ENCODE measurements at places on chromosomes 3 and 15.

DNA sequence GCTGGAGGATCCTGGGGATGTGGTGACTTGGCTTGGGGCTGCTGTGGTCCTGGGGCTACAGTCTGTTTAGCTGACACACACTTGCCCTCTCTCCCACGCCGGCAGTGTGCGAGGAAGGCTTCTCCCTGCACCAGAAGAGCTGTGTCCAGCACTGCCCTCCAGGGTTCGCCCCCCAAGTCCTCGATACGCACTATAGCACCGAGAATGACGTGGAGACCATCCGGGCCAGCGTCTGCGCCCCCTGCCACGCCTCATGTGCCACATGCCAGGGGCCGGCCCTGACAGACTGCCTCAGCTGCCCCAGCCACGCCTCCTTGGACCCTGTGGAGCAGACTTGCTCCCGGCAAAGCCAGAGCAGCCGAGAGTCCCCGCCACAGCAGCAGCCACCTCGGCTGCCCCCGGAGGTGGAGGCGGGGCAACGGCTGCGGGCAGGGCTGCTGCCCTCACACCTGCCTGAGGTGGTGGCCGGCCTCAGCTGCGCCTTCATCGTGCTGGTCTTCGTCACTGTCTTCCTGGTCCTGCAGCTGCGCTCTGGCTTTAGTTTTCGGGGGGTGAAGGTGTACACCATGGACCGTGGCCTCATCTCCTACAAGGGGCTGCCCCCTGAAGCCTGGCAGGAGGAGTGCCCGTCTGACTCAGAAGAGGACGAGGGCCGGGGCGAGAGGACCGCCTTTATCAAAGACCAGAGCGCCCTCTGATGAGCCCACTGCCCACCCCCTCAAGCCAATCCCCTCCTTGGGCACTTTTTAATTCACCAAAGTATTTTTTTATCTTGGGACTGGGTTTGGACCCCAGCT lies 2.9 kb upstream of the FES start:
- no peak for DNase-seq

DNA sequence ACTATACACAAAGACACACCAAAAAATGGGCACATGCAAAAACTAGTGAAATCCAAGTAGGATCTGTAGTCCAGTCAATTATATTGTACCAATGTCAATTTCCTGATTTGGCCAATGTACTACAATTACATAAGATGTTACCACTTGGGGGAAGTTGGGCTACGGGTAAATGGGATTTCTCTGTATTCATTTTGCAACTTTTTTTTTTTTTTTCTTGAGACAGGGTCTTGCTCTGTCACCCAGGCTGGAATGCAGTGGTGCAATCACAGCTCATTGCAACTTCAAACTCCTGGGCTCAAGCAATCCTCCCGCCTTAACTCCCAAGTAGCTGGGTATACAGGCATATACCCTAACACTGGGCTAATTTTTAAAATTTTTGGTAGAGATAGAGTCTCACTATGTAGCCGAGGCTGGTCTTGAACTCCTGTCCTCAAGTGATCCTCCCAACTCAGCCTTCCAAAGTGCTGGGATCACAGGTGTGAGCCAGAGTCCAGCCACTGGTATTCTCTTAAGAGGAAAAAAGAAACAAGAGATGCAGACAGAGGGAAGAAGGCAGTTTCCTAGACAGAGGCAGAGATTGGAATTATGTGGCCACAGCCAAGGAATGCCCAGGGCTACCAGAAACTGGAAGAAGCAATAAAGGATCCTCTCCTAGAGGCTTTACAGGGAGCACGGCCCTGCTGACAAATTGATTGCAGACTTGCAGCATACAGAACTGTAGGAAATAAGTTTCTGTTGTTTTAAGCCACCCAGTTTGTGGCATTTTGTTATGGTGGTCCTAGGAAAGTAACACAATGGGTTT lies 33.3 kb downstream of the TFDP2 start:
- no peak for DNase-seq

DNA sequence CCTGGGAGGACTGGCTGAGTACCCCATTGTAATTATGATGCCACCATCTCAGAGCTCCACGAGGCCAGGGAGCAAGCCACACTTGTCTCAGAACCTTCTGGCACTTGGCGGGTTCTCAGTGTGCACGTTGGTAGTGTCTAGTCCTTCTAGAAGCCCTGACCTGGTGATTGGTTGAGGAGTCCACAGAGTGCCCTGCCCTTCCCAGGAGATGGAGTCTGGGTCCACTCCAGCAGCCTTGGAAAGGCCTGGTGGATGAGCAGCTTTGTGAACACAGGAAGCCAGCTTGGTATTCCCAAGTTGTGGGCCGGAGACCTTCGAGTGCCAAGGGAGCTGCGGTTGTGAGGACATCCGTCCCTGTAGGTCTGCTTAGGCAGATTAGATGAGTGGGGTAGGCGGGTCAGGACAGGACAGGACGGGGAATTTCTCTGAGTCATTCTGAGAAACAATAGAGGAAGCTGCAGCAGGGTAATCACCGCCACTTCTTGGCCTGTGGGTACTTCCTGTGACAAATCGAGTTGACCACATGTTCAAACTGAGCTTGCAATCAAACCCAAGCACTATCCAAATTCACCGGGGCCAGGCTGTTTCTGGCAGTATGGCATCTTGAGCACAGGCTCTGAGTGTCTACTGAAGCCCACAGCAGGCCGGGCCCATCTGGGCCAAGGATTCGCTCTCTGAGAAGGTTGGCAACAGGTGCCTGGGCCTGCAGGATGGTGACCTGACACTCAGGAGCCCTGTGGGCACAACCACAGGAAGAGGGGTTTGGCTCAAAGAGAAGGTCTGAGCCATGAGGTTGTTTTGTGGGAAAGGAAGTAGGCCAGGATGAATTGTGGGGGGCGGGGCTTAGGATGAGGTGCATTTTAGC lies 71.5 kb upstream of the PLXNA1 start:
- DNase-seq, result no peak

DNA sequence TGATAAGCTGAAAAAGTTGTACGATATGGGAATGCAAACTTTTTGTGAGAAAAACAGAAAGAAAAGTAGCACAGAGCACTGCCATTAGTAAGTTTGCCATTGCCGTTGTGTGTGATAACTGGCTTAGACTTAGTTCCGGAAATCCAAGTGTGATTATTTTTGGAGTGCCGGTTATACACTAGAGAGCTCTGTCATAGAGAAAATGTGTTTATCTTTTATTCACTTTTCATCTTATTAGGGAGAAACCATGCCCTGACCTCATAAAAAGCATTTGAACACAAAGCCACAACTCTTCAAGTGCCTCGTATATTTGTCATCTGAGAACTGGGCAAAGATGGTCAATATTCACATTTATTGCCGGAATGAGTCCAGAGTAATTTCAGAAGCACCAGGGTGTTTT lies 36.1 kb downstream of the CTDSPL start:
- DNase-seq, result no peak

GRCh38 chr3:55042591-55042990 lies 114.7 kb upstream of the LRTM1 start:
- no peak for DNase-seq

DNA sequence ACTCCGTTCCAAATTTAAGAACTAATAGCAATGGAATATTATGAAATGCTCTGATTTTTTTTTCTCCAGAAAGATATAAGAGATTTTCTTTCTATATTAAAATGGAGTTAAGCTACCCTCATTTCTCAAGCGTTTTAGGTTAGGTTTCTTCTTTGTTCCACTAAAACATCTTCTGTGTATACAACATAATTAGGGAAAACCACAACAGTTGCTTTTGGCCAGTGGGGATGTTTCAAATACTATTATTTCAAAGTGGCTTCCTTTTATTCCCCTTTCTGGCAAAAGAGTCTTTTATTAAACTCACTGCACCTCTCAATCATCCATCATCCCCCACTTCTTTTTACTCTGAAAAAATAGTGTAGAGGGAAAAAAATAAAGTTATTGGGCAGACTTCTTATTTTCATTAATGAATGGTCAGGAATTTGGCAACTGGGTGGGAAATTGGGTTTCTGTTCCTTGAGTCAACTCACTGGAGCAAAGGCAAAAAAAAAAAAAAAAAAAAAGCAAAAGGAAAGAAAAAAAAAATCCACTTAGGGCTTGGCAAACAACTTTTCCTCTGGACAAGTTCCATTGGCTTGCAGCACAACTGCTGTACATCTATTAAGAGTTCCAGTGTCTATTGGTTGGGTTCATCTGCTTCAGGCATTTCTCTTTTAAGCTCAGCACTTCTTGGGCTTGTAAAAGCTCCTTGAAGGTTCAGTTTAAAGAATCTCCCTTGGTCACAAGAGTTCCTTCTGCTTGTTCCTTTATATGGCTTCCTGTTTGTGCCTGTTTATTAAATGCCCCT lies 963.4 kb downstream of the ROBO1 start:
- DNase-seq, result no peak

DNA sequence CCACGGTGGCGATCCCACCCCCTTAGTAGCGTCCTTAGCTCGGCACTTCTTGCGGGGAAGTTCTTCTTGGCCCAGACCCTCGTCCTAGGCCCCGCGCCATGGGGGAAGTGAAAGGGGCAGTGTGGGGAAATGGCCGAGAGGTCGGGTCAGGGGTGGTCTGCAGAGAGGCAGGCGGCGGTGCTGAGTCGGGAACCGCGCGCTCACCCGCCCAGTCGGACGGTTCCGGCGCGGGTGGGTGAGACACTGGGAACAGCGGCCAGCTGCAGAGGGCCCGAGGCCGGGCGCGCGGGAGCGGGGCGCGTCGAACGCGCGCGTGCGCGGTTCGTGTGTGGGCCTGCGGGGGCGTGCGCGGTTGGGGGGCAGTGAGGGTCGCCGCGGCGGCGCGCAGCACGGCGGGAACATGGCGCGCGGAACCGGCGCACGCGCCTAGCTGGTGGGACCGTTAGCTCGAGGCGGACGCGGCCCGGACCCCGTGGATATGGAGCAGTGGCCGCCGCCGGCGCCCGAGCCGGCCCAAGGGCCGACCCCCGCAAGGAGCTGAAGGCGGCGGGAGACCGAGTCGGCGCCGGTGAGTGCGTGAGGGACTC lies 246.9 kb downstream of the GOLGA6L6 start:
- DNase-seq, result no peak

- DNase-seq, result no peak
These were observed 213.9 kb downstream of the OCA2 start for GRCh38 chr15:27885201-27885600.

DNA sequence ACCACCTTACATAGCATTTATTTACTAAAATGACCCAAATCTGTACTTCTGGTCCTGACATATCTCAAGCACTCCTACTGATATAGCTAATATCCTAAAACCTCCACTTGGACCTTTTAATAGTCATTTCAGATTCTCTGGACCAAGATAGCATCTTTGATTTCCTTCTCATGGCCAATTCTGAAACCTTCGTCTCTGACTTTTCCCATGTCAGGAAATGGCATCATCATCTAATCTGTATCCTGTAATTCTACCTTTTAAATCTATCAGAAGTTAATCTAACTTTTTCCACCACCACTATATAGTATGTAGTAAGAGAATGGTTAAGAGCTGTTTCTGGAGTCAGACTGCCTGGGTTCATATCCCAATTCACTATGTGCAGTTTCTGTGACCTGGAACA lies 16.2 kb downstream of the STX19 start:
- no peak for DNase-seq

- no peak for DNase-seq
These were observed 293.3 kb upstream of the THBS1 start for GRCh38 chr15:39287322-39288195.

DNA sequence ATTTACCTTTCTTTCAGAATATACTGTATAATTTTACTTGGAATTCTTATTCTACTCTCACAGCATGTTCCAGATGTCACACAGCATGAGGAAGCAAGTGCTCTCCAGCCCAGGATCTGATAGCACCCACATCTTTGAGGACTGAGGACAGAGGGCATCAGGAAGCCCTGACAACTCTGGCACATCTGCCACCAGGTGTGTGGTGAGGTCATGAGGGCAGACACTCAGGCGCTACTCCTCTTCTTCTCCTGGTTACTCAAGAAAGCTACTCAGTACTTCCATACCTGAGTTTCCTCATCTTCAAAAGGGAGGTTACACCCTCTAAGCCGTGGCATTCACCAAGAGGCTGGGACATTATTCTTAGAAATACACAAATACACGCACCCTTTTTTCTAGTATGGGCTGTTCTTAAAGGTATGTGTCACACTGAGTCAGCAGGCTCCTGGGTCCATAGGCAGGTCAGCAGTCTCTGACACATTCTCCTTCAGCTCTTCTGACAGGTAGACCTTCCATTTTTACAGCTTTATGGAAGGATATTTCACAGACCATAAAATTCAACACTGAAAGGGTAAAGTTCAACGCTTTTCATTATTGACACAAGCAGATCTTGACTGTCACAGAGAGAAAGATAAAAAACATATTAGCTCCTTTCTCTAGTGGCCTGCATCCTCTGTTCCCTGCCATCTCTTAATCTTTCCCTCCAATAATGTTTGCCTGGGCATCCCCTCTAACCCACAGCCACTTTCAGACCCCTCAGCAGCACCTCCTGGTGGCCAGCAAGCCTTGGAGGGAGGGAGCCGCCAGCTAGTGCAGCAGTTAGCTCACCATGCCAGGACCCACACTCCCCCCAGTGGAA lies 103.2 kb upstream of the TJP1 start:
- no peak for DNase-seq

- no peak for DNase-seq
These were observed 918.4 kb downstream of the NAALADL2 start for GRCh38 chr3:175777495-175777894.

DNA sequence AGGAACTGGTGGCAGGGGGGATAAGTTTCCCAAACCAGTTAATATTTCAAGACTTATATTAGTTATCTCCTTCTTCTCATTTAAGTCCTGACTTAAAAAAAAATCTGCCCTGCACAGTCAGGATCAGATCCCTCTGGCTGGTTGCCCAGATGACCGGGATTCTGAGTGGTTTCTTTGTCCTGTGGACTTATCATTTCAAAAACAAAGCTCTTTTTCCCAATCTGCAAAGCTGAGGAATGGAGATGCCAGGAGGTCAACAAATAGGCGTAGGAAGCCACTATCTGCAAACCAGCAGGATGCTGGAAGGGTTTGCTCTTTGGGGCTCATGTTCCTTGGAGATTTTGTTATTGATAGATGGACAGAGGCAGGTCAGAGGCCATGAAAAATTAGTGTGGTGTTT lies 5.8 kb downstream of the C3orf20 start:
- no peak for DNase-seq

GRCh38 chr15:69685512-69686452 lies 233.2 kb downstream of the RPLP1 start:
- DNase-seq, result no peak

DNA sequence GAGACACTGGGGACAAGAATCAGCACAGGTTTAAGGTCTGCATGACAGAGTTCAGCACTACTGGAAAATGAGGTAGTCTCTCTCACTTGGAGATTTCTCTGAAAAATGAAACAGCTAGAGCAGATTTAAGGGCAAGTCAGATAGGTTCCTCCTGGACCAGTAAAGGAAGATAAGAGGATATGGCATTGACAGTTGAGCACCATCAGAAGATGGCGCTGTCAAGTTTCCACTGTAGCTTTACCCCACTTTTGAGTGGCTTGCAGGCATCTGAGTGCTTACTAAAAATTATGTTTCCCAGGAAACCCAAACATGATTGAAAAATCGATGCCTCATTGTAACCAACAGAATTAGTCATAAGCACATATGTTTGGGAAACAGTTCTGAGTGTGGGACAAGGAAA lies 407.2 kb upstream of the UBE2E2 start:
- no peak for DNase-seq

- no peak for DNase-seq
These were observed 437.9 kb downstream of the CNTN4 start for GRCh38 chr3:2536575-2536974.

Measured in cortex of kidney (tissue), 1 donor.